Activated naive CD4-positive, alpha-beta T cell treated with Interleukin-2 at 50 U/mL for 16 hours (primary cell): ENCODE measurements at places on chromosomes 1 and 21.

GRCh38 chr1:243513726-243514491, 258.1 kb downstream of the SDCCAG8 start:
- no peak for DNase-seq

DNA sequence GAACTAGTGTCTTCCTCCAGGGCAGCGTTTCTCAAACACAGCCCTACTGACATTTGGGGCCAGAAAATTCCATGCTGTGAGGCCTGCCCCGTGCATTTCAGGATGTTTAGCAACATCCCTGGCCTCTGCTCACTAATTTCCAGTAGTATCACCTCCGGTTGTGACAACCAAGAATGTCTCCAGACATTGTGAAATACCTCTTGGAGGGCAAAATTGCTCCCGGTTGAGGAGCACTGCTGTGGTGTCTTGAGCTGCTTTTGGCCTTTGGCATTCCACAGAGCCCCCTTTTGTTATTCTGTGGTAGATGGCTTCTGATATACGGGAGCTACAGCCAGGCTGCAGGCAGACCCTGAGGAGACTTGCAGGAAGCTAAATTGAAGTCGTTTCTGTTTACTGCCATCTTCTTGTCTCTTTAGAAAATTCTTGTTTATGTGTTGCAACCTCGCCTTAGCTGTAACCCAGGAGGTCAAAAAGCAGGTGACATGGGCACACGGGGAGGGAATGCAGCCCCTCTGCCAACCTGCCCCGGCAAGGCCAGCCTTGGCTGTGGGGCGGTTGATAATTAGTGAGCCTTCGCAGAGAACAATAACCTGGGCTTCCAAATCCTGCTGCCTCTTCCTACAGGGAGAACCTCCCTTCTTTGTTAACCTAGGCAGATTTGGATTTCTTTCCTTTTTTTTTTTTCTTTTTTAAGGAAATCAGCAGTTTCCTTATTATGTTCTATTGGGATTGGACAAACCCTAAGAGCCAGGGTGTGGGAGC, 74.7 kb upstream of the AKT3 start:
- DNase-seq: no peak

- no peak for DNase-seq
These were observed 309 bp downstream of the NSL1 start for GRCh38 chr1:212791261-212791675.

GRCh38 chr1:21546122-21546825, 37.1 kb downstream of the ALPL start:
- DNase-seq: no peak

DNA sequence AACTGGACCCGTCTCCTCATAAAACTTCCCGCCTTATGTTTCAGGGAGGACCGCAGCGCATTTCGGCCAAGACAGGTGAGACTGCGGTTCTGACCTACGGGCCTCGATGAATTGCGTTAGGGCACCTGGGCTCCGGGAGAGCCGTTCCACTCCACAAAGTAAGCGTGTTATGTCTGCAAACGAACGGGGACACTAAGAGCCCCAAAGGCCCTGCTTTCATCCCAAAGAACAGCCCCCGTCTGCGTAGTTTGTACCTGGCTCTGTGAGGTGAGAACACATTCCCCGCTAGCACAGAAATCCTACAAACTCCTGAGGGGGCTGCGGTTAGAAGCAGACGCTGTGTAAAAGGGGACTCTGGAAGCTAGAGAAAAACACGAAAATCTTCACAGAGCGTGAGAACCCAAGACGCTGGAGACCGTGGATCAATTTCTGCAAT, 41.6 kb upstream of the PPIAL4F start:
- DNase-seq: no peak

GRCh38 chr1:113835686-113836290, 23.5 kb upstream of the RSBN1 start:
- DNase-seq: no peak

GRCh38 chr1:29256979-29257804, 20.9 kb downstream of the PTPRU start:
- DNase-seq: no peak

DNA sequence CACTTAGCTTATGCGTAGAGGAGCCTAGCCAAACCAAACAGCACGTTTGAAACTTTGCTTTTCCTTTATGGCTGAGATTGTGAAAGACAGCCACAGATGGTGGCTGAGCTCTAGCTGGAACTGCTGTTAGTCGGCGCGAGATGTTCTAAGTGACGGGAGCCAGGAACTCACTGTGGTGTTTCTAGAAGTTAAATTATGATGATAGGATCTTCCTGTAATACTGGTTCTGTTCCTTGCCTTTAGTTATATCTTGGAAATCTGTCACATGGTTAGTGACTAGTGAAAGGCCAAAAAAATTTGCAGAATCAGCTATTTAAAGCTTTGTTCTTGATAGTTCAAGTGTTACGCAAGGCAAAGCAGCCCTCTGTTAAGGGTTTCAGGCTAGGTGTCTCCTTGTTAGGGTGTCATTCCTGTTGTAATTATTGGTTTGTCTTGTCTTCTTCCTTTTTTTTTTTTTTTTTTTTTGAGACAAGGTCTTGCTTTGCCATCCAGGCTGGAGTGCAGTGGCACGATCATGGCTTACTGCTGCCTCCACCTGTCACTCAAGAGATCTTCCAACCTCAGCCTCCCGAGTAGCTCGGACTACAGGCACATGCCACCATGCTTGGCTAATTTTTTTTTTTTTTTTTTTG, 22.6 kb downstream of the AK4 start:
- DNase-seq: no peak
